Activated CD8-positive, alpha-beta memory T cell treated with anti-CD3 and anti-CD28 coated beads for 48 hours (primary cell): ENCODE measurements at places on chromosomes 6 and 20.

- DNase-seq, result no peak
Measured at GRCh38 chr20:37308086-37309050, 18.9 kb downstream of the MANBAL start.

DNA sequence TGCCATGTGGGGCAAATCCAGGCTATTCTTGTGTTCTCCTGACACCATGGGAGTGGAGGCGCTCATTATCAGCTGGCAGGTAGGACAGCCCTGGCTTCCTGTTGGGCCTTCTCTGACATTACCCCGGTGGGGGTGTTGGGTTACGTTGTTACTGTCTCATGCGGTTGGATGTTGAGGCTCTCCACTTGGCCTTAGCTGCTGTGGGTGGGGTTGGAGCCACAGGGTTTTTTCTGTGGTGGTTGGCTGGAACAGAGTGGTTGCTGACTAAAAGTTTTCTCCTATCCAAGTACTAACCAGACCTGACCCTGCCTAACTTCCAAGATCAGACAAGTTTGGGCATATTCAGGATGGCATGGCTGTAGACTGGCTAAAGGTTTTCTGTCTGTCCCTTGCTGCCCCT is 20.2 kb downstream of the RIPK1 start:
- no peak for DNase-seq

GRCh38 chr6:137849981-137850714 is 16.9 kb upstream of the TNFAIP3 start:
- DNase-seq, result no peak

DNA sequence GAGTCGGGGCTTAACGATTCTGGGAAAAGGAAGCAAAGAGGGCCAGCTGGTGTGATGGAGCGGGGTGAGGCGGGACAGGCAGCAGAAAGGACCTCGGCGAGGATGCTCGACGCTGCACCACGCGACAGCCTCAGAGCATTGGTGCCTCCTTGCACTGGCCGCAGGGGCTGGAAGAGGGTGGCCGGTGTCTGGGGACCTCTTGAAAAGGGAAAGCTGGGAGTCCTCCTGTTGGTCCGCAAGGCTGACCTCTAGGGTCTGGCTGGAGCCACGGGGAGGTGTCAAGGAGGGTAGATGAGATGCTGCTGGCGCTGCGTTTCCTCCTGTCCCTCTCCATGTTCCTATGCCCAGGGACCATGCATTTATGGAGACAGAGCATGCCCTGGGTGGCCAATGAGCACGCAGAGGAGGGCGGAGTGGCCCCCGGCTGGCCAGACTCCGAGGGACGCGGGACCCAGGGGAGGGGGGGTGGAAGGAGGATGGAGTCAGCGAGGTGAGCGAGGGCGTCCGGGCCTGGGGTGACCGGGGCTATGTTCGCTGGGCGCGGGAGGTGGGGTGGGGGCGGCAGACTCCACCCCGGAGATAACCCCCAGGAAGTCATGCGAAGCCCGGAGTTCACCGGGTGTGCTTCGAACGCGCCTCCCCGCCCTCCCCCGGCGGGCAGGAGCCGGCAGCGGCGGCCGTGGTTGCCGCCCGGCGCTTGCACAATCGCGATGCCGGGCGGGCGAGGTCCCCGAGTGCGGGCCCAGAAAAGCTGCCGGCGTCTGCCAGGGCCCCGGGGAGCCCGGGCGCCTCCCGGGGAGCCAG is at the start of gene CYP24A1:
Gene CYP24A1 (minus strand): TSS at position 334 of the 804 bp plus-strand sequence. CDS start 407 bp downstream, outside the sequence.
- DNase-seq, result no peak

GRCh38 chr6:131804131-131804530 is 3.7 kb upstream of the ENPP1 start:
- DNase-seq, result no peak

GRCh38 chr6:5753209-5753608 is 253.5 kb downstream of the NRN1 start:
- no peak for DNase-seq

DNA sequence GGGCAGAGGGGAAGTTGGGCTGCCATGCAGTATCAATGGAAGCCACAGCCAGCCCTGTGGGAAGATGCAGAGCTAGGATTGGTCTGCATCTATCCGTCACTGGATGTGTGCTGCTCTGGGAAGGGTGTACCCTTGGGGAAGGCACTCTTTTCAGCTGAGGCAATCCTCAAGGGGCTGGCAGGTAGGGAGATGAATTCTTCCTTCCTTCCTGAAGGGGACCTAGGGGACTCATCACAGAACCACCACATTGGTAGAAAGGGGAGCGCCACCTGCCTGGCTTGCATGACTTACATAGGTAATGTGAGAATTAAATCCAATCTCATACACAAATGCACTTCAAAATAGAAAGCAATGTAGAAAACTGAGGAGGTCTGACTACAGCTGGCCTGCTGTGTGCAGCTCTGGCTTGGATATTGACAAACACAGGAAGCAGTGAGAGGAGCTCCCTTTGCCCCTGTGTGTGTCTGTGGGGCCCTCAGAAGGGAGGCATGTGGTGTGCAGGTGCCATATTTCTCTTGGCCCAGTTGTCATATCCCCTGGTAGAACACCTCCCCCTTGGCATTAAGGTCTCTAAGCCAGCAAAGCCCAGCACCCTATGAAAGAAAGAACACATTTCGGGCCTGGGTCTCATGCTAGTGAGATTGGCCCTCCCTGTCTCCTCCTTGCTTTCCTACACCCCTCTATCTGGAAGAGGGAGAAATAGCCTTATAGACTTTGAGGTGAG is 260.3 kb upstream of the MOCS1 start:
- no peak for DNase-seq

DNA sequence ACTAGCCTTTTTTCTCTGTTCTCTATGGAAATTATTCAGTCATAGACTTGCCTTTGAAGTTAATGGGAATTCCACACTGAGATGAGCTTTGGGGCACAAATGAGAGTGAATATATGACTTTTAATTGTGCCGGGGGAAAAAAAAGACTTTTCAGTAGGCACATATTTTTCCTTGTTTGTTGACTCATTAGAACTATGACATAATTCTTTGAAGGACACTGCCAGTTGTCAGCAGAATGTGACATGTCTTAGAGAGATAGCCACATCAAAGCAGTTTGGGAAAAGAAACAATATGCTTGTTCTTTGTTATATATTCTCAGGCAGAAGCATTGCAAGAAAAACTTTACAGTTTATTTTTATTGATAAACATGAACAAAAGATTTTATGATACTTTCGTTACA is 138.3 kb downstream of the COL9A1 start:
- DNase-seq, result no peak

DNA sequence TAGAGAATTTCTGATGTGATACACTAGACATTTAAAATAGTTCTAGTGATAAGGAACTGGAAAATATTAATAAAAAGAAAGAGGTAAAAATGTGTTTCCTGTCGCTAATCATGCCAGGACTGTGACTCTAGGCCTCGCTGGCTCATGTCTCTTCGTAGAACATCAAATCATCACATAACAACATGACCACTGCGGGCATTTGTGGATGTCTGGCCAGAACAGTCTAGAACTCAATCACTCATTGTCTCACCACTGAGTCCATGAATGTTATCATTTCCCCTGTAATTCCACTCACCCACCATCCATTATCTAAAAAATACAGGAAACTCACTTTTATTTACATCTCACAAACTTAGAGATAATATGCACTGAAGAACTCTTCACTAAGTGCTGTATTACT is 3.4 kb downstream of the HMGN3 start:
- DNase-seq, result no peak

GRCh38 chr6:102761872-102762271 is 1368.4 kb downstream of the GRIK2 start:
- DNase-seq, result no peak

- no peak for DNase-seq
Measured at GRCh38 chr6:129276986-129277385, 394.0 kb downstream of the LAMA2 start.

GRCh38 chr6:150201772-150202329 is 59.0 kb downstream of the PPP1R14C start:
- no peak for DNase-seq

GRCh38 chr6:153856929-153857376 is 182.1 kb upstream of the OPRM1 start:
- DNase-seq, result no peak

- DNase-seq, result no peak
Measured at GRCh38 chr6:160044687-160045086, 75.8 kb downstream of the IGF2R start.

DNA sequence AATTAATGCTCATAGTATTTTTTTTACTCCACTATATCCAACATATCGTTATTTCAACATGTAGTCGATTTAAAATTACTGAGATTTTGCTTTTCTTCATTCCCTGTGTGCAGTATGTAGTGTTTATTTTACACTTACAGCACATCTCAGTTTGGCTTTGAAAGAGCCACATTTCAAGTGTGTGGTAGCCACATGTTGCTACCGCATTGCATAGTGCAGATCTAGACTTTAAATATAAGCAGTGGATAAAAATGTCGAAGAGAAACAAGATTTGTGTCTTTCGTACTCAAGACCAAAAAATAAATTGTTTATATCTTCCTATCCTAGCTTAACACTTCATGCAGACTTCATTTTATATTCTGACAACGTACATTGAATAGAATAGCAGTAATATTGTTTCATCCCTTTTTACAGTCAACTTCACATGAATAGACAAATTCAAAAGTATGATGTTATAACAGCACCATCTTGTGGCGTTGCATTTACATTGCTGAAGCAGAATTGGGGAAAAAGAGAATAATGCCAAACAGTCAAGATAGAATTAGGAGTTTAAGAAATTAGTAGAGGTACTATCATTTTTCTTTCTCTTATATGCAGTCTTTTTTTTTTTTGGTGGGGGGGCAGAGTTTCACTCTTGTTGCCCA is 29.9 kb downstream of the FBXO5 start:
- DNase-seq, result no peak

- no peak for DNase-seq
Measured at GRCh38 chr6:143215363-143215762, 154.7 kb downstream of the AIG1 start.

DNA sequence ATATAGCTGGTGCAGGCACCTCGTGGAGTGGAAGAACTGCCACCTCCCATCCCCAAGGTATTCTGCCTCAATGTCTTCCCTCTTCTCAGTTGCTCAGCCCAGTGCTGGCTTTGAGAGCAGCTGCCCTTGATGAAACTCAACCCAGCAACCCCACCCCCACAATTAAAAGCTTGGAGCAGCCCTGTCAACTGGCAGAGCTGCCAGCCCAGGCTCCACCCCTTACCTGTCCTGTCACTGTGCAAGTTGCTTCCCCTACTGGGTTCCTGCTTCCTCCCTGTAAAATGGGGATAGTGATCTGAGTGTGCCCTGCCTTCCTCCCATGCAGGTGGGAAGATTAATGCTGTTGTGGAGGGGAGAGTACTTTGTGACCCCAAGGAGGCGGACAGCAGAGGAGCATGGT is 4.5 kb downstream of the TMEM63B start:
- no peak for DNase-seq

DNA sequence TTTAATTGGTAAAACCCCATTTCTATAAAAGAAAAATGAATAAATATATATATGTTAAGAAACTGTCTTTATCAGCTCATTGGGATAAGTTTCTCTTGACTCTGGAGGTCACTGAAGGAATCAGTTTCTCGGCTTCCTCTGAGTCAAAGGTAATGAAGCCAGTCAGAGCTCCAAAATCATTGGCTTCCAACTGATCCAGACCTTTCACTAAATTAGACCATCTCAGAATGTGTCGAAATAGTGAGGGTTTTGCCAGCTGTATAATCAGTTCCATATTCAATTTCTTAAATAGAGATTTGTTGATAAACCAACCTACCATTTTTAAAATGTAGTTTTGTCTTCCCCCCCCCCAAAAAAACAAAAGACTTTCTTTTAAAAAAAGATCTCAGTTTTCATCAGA is 60.5 kb upstream of the SRSF6 start:
- no peak for DNase-seq

- no peak for DNase-seq
Measured at GRCh38 chr6:107644513-107644912, 154.6 kb downstream of the SOBP start.

- DNase-seq, result no peak
Measured at GRCh38 chr6:37141281-37142049, 28.5 kb upstream of the PIM1 start.

DNA sequence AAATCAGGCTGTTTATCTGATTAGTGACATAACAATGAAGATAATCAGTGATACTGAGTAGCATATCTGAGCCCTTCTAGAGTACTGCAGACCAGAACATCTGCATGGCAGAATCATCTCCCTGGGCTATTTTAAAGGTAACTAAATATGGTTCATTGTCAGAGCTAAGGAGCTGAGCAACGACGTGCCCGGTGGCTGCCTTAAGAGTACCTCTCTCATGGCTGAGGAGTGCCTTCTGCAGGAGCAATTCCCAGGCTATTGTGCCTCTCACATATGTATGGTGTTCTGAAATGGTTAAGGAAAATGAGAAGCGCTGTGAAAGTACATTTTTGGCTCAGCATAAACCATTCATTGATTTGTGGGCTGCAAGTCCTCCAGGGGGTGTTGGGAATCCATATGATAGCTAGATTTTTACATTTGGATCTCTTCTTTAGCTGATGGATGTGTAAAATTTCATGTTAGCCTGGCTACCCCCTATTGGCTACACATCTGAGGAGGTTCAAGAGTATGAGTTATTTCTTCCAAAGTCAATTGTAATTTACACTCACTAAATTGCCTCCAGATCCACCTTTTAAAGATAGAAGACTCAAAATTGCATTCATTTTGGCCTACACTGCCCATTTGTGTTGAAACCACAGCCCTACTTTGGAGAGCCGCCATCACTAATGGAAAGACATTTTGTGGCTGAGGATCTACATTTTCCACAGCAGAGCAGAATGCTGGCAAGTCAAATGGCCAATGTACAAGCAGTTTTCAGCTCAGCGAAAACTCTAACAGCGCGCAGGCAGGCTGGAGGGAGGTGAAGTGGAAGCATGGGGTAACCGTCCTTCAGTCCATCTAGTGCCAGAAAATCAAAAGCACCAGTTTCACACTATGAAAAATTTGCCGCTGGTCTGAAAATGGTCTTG is 198.0 kb downstream of the SIM1 start:
- no peak for DNase-seq

DNA sequence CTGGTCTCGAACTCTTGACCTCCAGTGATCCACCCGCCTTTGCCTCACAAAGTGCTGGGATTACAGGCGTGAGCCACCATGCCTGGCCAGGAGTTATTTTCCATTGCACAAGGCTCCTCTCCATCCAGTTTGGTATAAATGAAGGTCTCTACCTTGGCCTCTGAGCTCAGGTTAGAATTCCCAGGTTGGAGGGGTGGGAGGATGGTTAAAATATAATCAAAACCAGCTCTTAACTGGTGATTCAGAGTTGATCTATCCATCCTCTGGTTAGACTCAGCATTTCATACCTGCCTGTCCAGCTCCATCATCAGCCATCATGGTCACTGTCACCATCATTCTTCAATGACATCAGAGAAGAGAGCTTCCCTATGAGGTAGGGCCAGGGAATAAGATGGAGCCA is 2.6 kb upstream of the SLC22A7 start:
- no peak for DNase-seq

GRCh38 chr6:161228096-161228495 is 45.8 kb downstream of the AGPAT4 start:
- no peak for DNase-seq

- no peak for DNase-seq
Measured at GRCh38 chr6:17930321-17930993, 57.0 kb downstream of the KIF13A start.

DNA sequence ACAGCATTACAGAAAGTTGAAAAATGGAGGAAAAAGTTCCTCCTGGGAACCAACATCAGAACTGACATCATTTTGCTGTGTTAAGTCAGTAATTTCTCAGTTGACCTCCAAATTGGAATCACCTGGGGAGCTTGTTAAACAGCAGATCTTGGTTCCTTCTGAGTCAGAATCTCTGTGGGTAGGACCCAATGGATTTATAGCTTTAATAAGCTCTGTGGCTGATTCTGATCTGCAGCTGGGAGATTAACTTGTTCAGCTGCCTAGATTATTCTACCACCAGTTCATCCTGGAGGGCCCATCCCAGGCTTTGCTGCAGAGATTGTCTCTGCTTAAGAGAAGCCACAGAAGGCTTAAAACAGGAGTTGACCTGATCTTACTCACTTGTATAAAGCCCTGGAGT is 90.7 kb upstream of the POPDC3 start:
- no peak for DNase-seq
